ENCODE measurements at places on chromosomes 6 and 20.

GRCh38 chr6:52557389-52558265 lies 19.2 kb downstream of the TRAM2 start:
- no peak for DNase-seq

DNA sequence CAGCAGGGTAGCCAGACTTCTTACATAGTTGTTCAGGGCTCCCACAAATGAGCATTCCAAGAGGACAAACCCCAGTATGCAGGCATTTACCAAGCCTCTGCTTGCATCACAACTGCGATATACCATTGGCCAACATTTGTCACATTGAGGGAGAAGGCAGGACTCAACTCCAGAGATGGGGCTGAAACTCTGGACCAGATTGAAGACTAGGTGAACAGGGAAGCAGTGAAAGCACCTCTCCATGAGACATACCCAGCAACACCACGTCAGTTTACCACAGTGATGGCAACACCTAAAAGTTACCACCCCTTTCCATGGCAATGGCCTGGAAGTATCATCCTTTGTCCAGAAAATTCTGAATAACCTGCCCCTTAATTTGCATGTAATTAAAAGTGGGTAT lies 7.9 kb upstream of the RALY start:
- no peak for DNase-seq

GRCh38 chr6:24861934-24862333 lies 63.2 kb upstream of the ARMH2 start:
- DNase-seq = no peak

DNA sequence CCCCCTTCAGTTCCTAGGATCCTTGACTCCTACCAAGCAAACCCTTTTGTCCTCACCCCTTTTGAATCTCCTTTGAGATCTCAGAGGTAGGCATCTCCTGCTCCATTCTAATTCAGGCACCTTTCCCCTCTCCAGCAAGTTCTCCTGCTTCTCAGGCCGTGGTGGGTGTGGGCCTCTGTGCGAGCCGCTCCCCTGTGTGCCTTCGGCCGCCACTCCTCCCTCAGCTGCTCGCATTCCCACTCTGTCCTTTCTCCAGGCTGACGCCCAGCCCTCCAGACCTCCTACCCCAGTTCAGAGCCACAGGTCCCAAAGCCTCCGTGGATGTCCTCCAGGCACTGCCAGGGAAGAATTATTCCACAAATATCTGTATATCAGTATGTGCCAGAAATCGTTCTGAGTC lies 19.7 kb upstream of the RPS6KA2 start:
- no peak for DNase-seq

DNA sequence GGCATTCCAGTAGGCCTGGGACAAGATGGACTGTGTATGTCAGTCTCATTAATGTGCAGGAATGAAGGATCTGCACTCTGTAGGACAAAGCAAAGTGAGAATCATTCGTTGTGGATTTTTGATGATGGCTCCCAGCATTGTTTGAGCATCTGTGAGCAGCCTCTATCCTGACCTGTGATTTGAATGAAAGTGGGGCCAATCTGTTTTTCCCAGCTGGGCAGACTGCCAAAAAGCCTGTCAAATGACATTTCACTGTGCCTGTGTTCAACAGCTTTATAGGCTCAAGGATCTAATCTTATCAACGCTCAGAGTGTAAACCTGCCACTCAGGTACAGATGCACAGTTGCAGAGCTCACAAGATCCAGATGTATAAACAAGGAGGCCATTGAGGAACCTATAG lies 86.7 kb upstream of the SYNDIG1 start:
- no peak for DNase-seq

DNA sequence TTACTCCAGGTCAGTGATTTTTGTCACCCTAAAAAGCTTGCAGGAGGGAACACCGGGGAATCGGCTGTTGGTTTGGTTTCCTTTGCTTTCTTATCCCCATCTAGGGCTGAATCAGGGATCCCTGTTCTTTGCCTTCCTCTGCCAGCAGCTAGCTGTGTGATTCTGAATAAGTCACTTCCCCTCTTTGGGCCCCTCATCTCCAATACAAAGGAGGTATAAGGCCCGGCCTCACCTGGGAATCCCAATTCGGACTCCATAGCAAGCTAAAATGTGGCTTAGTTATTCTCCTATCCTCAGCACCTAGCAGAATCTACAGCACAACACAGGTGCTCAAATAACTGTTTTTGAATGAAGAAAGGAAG lies 18.5 kb upstream of the ARMC12 start:
- DNase-seq = no peak

DNA sequence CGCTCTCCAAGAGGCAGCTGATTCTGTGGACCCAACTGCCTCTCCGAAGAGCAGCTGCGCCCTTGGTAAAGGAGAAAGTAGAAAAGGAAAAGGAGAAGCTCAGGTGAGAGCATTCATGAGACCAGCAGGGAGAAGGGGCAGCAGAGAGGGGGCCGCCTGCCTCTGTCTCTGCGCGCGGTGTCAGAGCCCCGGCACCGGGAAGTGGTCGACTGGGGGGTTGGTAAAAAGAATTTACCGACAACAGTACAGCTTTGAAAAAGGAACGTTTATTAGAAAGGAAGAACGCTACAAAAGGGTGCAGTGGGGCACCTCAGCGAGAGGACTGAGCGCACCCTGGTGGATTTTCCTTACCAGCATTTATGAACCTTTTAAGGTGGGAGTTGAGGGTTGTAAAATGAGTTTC lies 61.9 kb downstream of the GPR6 start:
- no peak for DNase-seq

DNA sequence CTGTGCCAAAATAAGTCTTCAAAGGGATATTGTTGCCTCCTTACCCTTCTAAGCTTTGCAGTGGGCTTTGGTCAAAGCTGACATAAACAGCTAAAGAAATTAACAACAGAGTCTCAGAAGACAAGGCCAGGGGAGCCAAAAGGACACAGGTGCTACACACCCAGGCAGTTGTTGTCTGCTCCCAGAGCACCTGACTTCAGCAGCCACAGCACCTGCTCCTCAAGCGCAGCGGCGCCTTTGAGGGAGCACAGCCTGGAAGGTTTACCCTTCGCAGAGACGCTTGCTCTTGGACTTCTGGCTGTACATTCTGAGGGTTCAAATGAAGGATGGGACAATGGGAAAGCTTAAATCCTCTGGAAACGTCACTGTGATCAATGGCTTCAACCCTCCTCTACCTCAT lies 16.6 kb downstream of the B4GALT5 start:
- DNase-seq = no peak

- DNase-seq = no peak
Observed at GRCh38 chr6:37454420-37455140, 21.6 kb downstream of the CMTR1 start.

DNA sequence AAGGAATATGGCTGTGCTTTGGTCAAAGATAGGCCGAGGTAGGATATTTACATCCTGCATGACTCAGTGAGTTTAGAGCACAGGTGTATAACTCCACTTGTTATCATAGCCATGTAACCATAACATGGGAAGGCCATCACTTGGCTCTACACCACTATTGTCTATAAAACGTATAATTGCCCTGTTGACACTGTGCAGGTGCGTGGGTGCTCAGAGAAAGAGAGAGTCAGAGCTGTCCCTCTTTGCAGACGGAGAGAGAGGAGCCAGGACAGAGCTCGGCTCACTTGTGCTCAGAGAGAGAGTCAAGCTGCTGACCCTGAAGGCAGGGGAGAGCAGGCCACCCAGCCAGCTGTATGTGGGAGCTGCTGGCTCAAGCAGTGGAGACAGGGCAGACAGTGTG lies 46.0 kb downstream of the OR2B6 start:
- DNase-seq = no peak
